ENCODE measurements at places on chromosomes 2 and 18.

DNA sequence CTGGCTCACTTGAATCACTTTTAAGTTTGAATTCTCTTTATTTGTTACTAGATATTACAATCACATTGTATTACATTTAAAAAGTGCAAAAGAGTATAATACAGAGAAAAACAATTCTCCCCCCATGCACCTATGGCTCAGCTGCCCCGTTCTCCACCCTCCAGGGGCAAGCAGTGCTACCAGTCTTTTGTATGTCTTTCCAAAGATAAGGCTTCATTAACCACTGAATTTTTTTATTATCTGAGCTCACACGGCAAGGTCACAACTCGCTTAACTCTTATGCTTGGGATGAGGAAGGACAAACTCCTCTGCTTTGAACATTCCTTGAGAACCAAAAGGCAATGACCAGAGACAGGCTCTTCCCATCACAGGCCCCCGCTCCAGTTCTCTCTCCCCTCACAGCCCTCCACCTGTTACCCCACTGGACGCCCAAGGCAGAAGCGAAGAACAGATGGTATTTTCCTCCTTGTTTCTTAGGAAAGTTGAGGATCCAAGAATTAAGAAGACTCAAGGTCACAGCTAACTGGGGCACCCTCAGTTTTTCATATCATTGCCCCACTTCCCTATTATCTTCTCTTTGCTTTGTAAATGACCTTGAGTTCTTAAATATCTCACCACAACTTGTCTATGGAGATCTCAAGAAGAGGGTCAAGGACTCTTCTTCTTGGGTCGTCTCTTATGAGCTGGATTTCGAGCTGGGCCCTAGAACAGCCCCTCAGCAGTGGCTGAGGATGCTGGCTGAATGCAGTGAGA, 30.1 kb downstream of the SH2D6 start:
- no peak for DNase-seq

GRCh38 chr2:38836791-38837190, 38.9 kb downstream of the DHX57 start:
- no peak for DNase-seq

- DNase-seq: no peak
These were observed 117.5 kb upstream of the ZNF521 start for GRCh38 chr18:25469489-25469888.

GRCh38 chr2:236638707-236639106, 69.1 kb downstream of the ACKR3 start:
- no peak for DNase-seq

DNA sequence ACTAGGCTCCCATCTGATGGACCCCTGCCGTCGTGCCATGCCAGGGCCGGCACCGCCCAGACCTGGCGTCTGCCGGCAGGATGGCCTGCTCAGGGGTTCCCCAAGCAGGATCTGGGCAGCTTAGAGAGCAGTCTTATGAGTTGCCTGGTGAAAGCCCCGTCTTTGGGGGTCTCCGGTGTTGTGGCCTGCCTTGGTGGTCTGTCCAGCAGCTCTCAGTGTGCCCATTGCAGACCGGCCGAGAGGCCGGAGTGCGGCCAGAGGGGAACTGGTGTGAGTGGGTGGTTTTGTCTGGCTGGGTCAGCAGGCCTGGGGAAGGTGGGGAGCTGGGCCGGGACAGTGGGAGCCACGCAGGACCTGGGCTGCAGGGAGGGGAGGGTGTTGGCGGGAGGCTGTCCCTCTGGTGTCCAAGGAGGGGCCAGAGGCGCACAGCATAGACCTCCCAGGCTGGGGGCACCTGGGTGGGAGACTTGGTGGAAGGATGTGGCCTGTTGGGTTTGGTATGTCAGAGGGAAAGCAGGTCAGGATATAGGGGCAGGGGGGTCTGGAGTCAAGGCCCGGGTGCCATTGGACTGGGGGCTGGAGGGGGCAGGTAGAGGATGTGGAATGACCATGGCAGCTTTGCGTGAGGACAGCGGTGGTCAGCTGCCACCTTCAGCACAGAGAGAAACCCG, 16.5 kb downstream of the GPC1 start:
- DNase-seq: no peak

DNA sequence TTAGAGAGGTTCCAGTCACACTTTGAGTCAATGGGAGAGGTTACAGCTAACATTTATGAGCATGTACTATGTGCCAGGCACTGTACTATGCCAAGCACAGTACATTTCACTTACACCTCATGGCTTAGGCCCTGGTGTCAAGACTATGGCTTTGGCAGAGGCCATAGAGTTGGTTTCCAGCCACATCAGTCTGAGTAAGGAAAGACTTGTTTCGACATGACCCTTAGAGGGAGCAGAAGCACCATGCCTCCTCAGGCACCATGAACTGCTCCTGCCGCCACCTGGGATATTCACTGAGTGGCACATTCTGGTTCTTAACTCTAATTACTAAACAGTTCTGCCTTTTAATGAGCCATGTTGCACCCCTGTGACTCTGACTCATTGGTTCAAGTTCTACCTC, 12.7 kb downstream of the DGUOK start:
- peak; percentile 20 for DNase-seq

DNA sequence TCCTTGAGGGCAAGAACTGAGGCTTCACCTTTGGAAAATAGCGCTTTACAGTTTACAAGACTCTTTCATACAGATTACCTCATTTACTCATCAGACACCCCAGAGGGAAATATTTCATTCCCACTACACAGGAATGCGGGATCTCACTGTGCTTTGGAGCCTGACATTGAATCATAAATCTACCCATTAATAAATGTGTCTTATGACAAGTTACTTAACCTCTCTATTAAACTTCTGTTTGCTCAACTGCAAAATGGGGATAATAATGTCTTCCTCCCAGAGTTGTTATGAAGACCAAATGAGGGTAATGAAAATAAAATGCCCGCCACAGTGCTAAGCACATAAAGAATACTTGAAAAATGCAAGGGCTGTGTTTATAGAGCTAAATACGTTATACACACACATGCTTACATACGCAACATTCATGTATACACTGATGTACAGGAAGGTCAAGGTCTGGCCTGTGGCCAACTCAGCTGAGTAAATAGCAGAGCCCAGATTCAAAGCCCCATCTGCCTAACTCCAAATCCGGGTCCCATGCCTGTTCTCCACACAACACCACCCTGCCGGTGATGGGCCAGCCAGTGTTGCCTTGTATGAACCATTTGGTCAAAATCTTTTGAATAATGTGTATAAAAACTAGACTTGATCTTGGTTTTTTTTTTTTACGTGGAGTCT, 77.8 kb upstream of the STPG4 start:
- no peak for DNase-seq

- no peak for DNase-seq
These were observed 298.3 kb downstream of the KCNS3 start for GRCh38 chr2:18176679-18177215.

DNA sequence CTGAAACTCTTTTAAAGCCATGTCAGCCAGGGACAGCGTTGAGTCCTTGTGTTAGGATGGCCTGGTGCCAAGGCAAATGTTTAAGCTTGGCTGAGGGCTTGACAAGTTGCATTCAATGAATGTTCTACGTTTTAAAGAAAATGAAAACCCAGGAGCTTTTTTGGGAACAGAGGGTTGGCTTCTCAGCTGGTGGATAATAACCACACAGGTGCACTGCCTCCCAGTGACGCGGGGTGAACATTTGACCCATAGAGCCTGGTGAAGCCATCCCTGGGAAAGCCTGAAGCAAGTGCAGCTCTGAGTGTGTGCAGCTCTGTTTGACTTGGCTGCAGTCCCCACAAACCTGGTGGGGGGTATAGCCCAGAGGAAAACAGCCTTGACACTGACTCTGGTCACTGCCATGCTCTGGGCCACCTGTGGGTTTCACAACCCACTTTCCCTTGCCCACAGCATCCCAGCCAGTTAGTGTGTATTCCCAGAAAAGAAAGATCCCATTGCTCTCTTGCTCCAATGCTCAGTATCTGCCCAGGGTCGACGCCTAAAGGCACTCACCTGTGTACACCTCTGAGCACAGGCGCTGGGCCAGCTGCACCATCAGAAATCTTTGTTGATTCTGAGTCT, 874.9 kb downstream of the RNF144A start:
- DNase-seq: no peak

DNA sequence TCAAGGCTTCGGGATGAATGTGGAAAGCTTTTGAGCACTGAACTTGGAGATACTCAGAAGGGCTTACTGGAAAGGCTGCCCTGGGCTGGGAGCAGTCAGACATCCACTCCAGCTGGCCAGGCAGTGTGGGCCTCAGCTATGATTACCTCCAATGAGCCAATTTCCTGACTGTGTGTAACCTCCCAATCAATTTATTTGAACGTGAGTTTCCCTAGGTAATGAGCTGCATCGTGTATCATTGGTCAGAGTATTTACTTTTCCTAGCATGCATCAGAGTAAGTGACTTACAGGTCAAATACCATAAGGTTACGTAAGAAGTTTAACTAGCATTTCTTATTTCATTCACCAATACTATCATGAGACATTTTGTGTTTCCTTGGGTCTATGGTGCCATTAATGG, 11.0 kb upstream of the CTAGE1 start:
- DNase-seq: no peak

GRCh38 chr2:216073773-216074172, 7.8 kb downstream of the PECR start:
- DNase-seq: no peak

DNA sequence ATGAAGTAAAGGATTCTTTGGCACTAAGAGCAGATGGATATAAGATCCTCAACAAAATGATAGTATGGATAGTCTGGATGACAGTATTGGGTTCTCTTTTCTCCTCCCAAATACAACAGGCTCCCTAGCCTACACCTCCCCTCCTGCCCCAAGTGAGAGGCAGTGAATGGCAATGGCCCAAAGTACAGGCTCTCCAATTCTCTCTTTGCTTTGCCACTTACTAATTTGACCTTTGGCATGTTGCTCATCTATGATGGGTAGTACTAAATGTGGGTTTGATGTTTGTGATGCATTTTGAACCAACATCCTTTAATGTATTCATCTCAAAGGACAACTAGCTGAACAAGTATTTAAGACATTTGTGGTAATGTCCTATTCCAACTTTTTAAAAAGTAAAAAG, 65.9 kb downstream of the EIF5B start:
- no peak for DNase-seq

DNA sequence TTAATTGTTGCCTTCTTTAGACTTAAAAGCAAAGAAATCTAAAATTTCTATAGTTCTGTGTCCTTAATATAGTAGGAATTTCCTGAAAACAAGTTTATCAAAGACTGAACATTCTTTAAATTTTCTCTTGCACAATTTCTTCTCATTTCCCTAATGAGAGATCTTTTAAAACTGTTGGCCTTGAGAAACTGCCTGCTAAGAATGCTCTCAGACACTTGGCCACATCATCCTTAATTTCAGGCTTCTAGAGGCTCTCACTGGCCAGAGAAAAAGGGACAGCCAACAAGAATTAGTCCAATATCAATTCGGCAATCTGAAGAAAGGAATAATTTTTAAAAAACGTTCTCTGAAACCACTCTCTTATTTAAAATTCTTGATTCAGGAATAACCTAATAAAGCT, 167.0 kb upstream of the CREB1 start:
- no peak for DNase-seq

DNA sequence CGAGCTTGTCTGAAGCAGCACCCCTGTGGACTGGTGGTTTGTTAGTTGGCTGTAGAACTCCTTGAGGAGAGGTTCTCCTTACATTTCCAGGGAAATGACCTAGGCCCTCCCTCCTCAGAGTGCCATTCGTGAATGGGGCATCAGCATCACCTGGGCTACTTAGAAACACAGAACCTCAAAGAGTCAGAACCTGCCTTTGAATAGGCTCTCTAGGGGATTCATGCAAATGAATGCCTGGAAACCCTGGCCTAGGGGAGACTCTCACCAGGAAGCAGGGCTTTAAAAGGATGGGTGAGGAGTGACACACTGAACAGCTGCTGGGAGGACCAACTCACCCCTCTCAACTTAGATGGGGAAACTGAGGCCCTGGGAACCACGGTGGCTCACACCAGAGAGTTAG, 2.1 kb upstream of the MOCOS start:
- DNase-seq: no peak

GRCh38 chr2:172725746-172726145, 9.9 kb upstream of the RAPGEF4 start:
- DNase-seq: no peak

DNA sequence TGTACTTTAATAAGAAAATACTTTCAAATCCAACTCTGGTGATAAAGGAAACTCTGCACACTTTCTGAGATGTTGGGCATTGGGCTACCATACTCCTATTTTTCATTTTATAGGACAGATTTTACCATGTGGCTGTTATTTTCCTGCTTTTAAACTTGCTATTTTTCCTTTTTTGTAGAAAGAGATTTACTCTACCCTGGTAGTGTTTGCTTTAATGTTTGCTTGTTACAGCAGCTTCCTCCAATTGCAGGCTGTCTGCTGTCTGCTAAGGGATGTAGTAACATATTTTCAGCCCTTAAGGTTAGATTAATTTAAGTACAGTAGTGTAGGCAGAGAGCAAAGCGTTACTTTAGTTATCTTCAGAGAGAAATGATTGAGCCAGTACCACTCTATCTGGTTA, 38.6 kb downstream of the MARCHF7 start:
- no peak for DNase-seq

- DNase-seq: no peak
These were observed 273.8 kb downstream of the TRIB2 start for GRCh38 chr2:12990523-12990922.

GRCh38 chr2:98156304-98156703, 69.3 kb downstream of the VWA3B start:
- no peak for DNase-seq

- DNase-seq: no peak
These were observed 183.7 kb downstream of the INO80D start for GRCh38 chr2:205902041-205902899.

GRCh38 chr2:232342635-232343565, 35.7 kb upstream of the ALPP start:
- no peak for DNase-seq

DNA sequence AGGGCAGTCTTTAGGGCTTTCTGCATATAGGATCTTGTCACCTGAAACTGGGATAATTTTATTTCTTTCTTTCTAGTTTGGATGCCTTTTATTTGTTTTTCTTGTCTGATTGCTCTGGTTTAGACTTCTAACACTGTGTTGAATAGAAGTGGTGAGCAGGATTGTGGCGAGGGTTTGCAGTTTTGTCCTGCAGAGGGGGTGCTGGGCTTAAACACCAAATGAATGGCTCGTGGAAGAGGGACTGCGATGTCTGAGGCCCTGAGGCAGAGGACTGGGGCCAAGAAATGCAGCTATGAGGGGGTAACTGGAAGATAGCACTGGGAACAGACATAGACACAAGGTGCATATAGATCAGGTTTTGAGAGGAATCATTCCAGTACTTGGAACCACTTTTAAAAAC, 20.5 kb downstream of the UBE2F start:
- DNase-seq: no peak

- DNase-seq: no peak
These were observed 59.1 kb downstream of the CMPK2 start for GRCh38 chr2:6806604-6807003.
